KG1 (cell line): ENCODE measurements at places on chromosomes 11 and 22.

- no peak for DNase-seq
These were observed 77.7 kb upstream of the RAB1B start for GRCh38 chr11:66190786-66191185.

- DNase-seq: no peak
These were observed 92.8 kb upstream of the LINC01488 start for GRCh38 chr11:69388661-69389060.

DNA sequence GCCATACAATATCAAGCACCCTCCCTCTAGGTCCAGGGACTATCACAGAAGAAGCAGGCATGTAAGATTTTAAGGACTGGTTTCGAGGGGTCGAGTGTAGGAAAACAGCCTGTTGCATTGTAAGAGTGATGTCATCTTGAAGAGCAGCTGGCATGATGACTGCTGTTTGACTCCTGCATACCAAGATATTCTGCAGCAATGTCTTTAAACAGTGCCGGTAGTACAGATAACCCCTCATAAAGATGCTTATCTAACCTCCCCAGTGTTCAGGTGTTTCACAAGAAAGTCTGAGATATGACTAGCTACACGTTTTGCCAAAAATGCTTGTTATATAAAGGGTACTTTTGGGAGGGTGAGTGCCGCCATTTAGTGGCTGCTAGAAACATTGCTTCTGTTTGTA is 12.0 kb downstream of the FAM111A start:
- DNase-seq: no peak

- no peak for DNase-seq
These were observed 4.9 kb upstream of the TTLL1 start for GRCh38 chr22:43094085-43094484.

DNA sequence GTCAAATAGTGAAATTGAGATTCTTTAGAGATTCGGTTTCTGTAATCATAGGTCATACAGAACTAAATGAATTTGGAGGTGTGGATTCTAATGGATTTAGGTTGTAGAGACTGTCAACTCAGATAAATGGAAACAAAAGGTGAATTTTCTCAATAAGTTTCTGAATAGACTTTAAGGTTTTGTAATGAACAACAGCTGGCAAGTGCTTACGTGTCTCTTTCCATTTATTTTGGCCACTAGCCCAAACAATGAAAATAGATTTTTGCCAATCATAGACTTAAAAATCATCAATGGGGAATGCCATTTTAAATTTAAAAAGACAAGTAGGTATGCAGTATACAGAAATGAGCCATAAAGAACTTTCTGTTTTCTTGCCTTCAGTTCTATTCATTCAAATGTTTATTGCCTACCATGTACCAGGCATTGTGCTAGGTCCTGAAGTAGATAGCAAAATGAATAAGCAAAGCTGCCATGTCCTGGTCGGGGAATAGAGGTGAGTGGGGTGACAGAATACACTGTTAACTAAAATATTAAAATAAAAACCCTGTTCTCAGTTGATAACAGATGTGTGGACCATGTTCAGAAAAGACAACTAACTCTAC is 16.9 kb upstream of the TMEM135 start:
- no peak for DNase-seq
